ENCODE measurements at places on chromosomes 7 and 10.
A peak's percentile ranks its signal among the peaks of the same experiment; 100 is the strongest.

DNA sequence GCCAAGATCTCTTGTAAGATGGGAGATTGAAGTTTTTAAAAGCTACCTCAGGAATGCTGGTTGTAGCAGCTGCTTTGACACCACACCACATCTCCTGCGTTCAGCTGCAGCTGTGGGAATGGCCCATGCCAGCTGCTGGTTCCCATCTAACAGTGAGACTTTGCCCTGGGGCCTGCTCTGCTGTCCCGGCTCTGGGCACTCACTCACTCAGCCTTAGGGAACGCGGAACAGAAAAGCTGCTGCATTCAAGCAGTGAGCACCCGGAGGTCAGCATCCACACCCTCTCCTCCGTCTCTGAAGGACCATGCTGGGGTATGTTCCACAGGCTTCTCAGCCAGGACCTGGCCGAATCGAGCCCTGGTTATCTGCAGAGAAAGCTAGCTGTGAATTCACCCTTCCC is 197.1 kb upstream of the CXCL12 start:
- no peak for DNase-seq

GRCh38 chr10:132570771-132571649 is 33.4 kb downstream of the INPP5A start:
- DNase-seq = peak; percentile 73

- no peak for DNase-seq
Measured at GRCh38 chr7:155604504-155604997, 39.9 kb upstream of the RBM33 start.

DNA sequence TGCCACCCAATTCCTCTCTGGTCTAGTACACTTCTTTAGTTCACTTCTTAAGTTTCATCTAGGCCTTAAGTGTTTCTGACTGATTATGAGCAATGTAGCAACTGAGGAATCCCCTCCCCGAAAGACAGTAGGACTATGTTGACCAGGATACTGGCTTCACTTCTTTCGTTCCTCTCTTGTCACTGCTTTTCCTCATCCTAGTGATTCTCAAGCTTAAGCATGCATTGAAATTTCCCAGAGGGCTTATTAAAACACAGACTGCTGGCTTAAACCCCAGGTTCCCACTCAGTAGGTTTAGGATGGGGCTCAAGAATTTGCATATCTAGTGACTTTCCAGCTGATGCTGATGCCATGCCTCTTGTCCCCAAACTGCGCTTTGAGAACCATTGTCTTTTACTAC is 164.6 kb upstream of the WNT16 start:
- no peak for DNase-seq

- DNase-seq = peak; percentile 57
Measured at GRCh38 chr10:17109046-17109445, 20.6 kb downstream of the CUBN start.

- DNase-seq = no peak
Measured at GRCh38 chr7:22983257-22983855, 30.6 kb downstream of the HYCC1 start.

DNA sequence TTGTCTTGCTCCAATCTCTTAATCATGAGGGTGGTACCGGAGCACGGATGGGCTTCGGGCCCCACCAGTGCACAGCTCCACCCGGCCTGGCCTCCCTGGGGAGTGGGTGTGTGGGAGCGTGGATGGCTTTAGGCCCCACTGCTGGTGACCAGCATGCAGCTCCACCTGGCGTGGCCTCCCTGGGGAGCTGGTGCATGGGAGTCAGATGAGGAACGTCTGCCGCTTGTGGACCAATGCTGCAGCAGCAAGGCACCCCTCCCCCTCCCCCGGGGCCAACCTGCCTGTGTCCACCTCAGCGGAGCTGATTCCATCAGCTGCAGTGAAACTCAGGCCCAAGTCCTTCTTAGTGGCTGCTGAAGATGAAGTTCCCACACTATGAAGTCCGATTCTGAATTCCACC is 511.4 kb downstream of the PTPRN2 start:
- DNase-seq = no peak

DNA sequence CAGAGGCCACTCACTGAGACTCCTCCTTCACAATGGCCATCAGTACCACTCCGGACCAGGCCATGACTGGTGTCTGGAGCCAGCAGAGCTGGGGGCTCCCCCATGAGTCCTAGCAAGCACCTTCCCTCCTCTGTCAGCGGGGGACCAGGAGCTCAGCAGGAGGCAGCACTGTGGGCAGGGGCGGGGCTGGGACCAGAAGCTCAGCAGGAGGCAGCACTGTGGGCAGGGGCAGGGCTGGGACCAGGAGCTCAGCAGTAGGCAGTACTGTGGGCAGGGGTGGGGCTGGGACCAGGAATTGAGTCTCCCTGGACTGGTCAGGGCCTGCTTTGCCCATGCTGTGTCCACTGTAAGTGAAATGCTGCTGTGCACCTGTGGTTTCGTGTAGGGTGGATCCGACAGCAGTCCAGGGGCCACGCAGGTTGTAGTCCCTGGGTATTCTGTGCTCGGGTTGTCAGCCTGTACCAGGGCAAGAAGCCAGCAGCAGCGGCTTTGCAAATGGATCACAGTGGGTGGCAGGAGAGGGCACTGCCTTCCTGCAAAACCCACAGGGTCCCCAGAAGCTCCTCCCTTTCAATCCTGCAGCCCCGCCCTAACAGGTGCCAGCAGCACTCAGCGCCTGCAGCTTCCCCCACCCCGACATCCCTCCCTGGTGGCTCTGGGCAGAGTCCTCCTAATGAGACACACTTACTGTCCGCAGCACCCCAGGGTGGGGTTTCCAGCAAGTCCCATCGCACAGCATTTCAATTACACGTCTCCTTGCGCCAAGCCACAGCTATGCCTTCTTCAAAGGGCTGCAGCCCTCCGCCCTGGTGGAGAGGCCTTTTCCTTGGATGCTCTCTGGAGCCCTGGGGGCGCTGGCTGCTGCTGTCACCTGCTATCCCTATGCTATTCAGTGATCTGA is 220.5 kb downstream of the TCERG1L start:
- no peak for DNase-seq

- DNase-seq = no peak
Measured at GRCh38 chr10:132938472-132939339, 3.7 kb downstream of the CFAP46 start.

DNA sequence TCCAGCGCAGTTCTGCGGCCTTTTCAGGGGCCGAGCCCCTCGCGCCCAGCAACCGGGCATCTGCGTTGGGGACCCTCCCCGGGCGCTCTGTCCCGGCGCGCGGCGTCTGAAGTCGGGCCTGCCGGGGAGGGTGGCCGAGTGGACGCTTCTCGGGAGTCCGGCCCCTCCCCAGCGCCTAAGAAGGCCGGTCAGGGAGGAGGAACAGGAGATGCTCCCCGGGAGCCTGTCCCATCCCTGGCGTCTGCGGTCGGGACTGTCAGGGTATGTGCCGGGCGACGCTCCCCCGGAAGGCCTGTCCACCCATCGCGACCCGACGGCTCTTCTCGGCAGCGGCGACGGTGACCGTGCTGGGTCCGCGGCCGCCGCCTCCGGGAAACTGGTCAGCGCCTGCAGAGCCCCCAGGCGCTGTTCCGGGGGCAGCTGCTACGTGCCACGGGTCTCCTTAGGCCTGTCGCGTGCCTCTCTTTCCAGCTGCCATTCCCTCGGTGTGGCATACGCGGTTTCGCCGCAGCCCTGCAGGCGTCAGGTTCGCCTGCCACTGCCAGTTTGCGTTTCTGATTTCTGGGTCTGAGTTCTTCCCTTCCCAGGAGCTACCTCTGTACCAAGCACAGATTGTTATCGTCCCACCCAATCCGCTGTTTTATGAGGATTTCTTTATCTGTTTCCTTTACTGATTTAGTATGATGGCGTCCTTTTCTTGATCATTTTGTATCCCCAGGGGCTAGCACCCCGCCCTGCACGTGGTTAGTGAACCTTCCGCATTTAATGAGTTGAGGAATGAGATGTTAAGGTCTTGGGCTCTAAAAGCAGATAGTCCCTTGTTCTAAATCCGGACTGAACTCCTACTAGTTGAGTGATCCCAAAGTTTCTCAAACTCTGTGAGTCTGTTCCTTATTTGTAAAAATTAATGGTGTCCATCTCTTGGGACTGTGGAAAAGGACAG is 782 bp downstream of the IFIT5 start:
- DNase-seq = peak; percentile 40

- DNase-seq = no peak
Measured at GRCh38 chr10:103877861-103878260, 22.5 kb upstream of the SH3PXD2A start.

DNA sequence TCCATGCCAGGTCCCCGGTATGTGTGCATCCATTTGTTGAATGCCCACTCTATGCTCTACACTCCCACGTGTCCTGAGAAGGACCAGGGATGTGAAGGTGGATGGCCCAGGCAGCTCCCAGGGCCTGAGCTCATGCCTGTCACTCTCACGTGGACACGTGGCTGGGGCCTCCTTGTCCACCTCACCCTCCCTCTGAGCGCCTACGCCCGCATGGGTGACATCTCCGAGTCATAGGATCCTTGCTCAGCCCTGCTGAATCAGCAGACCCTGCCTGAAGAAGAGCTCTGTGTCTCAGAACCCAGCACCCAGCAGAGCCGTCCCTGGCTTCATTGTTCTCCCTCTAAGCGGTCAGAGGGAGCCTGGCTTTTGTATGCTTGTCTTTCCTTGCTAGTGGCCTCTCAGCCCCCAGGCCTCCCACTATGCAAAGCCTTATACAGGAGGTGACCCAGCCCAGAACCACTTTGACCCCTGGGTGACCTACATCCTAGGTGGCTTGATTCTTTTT is 107.9 kb upstream of the PPIF start:
- peak; percentile 97 for DNase-seq

- DNase-seq = no peak
Measured at GRCh38 chr7:94127026-94127425, 122.9 kb upstream of the BET1 start.

DNA sequence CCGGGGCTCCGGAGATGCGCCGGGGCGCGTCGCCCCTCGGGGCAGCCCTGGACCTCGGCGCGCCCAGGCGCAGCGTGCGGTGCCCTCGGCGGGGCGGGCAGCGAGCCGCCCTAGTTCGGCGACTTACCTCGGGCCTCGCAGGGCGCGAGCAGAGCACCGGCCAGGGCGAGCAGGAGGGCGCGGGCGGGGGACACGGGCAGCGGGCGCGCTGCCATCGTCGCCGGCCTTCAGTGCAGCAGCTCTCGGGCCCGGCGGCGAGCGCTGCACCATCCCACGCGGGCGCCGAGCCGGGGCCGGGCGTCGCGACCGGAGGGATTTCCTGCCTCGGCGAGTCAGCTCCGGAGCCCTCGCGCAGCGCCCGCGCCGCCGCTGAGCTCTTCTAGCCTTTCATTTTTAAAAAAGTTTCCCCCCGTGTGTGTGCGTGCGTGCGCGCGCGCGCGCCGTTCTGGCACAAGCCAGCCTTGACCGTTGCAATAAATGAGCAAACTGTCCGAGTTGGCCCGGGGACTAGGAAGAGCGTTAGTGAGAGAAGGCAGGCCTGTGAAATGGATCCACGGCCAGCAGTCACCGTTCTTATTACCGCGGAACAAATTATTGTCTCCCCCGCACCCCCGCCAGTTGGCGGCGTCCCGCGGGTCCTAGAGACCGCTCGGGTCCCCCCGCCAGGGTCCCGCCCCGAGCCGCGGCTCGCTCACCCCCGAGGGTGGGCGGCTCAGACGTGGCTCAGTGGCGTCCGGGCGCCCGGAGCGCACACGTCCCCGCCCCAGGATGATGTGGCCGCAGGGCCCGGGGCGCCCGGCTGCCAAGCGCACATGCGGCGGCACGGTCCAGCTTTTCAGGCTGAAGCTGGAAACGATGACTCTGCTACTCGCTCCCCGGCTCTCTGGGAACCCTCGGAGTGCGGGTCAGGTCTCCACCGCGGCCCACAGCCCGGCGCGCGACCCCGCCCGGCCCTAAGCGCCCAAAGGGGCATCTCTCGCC is at the start of gene ADAM12:
ADAM12 (minus strand) TSS at position 547 of the 981 bp plus-strand sequence; CDS start at position 215, 332 bp downstream.
- peak; percentile 7 for DNase-seq

GRCh38 chr10:2964632-2965296 is 102.6 kb upstream of the PFKP start:
- DNase-seq = no peak

GRCh38 chr7:109261781-109262180 is 692.1 kb downstream of the DNAJB9 start:
- DNase-seq = no peak

- no peak for DNase-seq
Measured at GRCh38 chr7:90645784-90646183, 49.7 kb downstream of the CDK14 start.

DNA sequence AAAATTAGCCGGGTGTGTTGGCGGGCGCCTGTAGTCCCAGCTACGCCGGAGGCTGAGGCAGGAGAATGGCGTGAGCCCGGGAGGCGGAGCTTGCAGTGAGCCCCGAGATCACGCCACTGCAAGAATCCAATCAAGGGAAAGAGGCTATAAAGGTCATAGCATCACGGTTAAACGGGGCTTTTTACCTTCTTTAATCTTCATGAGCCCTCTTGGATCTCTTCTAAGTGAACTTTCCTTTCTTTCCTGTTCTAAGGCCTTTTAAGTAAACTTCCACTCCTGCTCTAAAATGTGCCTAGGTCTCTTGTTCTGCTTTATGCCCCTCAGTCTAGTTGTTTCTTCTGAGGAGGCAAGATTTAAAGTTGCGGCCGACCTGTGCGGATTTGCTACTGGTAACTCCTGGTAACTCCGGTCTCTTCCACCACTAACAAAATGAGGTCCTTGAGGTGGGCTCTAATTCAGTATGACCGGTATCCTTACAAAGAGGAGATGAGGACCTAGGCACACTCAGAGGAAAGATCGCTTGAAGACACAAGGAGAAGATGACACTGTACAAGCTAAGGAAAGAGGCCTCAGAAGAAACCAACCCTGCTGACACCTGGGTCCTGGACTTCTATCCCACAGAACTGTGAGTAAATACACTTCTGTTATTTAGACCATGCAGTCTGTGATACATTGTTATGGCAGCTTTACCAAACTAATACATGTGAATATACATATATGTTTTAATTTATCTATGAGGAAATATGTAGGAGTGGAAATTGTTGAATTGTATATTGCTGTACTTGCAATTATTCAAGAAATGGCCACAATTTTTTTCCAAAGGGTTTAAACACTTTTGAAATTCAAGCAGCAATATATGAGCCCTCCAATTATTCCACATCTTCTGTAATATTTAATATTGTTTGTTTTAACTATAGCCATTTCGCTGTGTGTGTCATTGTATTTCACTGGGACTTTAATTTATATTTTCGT is 331.5 kb upstream of the CNTNAP2 start:
- DNase-seq = no peak

DNA sequence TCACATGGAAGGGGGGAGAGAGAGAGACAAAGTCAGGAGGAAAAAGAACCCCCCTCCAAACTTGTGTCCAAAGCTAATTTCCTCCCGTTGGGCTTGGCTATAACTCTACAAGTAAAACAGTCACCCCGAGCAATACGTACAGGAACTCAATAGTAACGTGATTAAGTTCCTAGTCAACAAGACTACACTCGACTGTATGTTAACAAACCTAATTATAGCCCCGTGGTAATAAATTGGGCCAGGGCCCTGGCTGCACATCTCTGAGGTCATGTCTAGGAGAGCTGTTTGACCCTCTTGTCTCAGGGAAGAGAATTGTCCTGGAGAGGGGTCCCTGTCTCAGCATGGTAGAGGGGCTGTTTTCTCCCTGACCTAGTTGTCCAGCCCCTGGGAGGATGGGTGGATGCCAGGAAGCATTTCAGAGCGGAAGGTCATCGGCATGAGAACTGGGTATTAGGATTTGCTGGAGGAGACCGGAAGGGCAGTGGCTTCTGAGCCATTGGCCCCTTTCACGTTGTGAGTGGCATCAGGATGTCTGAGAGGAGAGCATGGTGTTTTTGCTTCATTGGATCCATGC is 60.2 kb upstream of the COMTD1 start:
- peak; percentile 43 for DNase-seq

- peak; percentile 76 for DNase-seq
Measured at GRCh38 chr7:105806592-105807447, 69.6 kb downstream of the ATXN7L1 start.
